ENCODE measurements at places on chromosomes 11 and 22.
A peak's percentile ranks its signal among the peaks of the same experiment; 100 is the strongest.

- DNase-seq: peak; percentile 0
Observed at GRCh38 chr22:30485362-30485988, 13.7 kb upstream of the SEC14L3 start.

- no peak for DNase-seq
Observed at GRCh38 chr11:116109228-116109627, 605.0 kb upstream of the CADM1 start.

GRCh38 chr11:66190786-66191185, 77.7 kb upstream of the RAB1B start:
- no peak for DNase-seq

- DNase-seq: no peak
Observed at GRCh38 chr11:1842149-1843097, 3.6 kb downstream of the TNNI2 start.

DNA sequence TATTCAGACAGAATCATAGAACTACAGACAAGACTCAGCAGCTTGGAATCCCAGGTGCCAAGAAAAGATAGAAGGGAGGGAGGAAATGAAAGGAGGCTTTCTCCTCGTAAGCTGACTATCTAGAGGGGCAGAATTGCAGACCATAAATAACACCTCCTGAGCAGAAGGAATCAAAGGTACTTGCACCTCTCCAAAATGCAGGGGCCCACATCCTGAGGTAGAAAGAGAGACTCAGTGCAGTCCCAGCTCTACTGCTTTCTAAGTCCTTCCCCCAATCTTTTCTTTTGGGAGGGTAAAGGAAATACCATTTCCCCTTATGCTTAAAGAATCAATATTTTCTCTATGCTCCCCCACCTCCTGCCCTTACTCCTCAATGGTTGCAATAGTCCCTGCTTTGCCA, 55.2 kb downstream of the SYTL2 start:
- no peak for DNase-seq

DNA sequence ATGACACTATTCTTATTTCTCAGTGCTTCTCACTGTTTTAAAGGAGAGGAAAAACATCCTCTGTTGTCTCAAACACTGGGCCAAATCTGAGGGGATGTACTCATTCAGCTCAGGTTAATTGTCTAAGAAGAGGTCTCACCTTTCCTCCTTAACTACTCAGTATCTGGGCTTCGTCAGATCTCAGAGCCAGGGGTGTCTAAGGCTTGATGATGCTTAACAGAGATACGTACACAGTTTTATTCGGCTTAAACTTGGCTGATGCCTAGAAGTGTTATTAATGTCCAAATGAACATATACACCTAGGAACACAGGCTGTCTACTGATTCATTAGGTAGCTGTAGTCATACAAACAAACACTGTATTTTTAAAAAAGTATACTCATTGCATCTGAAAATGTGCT, 85.8 kb downstream of the UVRAG start:
- no peak for DNase-seq

DNA sequence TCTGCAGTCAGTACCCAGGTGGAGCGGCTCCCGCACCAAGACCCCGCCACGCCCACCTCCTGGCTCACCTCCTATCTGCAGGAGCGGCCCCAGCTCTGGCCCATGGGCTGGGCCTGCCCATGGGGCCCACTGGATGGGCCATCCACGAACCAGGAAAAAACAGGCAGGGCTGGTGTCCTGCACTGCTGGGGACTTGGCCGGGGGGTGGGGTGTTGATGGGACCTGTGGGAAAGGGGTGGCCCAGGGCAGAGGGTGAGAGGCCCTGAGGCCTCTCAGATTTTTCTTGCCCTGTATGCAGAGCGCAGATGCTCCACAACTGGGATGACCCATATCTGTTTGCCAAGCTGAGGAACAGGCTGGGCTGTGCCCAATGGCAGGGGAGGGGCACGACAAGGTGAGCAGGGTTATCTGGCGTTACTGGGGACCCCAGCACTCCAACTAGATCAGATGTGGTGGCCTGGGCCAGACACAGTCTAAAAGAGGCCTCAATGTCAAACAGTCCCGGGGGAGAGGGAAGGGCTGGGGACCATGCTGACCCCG, 2.7 kb upstream of the PIM3 start:
- no peak for DNase-seq
